K562 (cell line): ENCODE measurements at places on chromosomes 1 and 21. TPM values are rescaled to one million over a fixed set of nuclear protein-coding genes. Genes with fewer than 3 reads are reported as not detected.

The LRRIQ3 gene
- polyA plus RNA-seq, result 0.38 and 0.91 TPM in 2 replicates

DNA sequence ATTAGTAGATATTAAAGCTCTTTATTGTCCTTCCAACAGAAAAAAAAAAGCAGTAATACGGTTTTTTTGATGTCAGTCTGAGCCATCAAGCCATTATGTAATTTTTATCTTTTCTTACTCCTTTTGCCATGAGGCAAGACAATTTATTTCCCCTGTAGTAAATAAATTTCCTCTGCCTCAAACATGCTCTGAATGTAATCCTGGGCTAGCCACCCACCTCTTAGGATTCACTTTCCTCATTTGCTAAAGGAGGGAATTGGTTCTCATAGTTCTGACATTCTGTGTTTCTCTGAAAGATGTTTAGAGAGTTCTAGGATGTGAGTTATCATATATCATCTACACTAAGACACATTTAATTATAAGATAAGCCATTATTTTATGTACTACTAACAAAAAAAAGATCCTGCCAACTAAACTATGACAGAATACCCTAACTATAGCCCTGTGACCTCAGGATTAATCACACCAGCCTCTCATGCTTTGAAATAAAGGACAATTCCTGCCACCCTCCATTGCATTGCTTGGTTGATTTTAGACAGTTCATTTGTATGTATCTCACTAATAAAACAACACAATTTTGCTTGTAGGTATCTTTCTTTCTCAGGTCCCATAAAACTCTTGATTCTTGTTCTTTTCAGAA lies 34.0 kb upstream of the RAP1A start:
- DNase-seq, result no peak

DNA sequence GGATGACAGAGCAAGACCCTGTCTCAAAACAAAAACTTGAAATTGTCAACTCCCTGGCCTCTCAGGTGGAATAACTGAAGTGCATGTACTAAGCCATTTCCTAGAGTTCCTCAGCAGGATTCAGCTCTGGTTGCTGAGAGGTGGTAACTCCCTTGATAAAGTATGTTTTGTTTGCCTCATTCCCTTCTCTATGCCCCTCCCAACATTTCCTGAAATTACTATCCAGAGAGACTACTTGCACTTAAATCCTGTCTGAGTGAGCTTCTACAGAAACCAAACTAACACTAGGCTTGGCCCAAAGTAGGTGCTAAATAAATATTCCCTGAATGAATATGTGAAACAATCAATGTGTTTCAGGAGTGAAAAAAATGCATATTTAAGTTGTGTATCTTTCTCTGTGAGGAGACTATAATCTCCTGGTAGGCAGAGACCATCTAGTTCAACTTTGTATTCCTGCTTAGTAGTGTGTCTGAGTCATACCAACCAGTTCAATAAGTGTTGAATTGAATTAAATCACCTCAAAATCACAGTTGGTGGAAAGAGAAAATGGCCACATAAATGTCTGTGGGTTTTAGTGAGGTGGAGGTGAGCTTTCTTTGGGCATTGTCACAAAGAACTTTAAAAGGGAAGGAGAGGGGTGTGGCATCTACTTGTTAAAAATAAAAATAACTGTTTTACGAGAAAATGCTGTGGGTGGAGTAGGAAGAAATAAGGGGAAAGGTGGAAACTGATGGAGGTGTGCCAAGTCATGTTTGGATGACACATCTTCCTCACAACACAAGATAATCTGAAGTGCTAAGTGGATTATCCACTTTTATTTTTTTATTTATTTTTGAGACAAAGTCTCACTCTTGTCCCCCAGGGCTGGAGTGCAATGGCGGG lies 12.6 kb downstream of the RIMKLA start:
- no peak for DNase-seq

DNA sequence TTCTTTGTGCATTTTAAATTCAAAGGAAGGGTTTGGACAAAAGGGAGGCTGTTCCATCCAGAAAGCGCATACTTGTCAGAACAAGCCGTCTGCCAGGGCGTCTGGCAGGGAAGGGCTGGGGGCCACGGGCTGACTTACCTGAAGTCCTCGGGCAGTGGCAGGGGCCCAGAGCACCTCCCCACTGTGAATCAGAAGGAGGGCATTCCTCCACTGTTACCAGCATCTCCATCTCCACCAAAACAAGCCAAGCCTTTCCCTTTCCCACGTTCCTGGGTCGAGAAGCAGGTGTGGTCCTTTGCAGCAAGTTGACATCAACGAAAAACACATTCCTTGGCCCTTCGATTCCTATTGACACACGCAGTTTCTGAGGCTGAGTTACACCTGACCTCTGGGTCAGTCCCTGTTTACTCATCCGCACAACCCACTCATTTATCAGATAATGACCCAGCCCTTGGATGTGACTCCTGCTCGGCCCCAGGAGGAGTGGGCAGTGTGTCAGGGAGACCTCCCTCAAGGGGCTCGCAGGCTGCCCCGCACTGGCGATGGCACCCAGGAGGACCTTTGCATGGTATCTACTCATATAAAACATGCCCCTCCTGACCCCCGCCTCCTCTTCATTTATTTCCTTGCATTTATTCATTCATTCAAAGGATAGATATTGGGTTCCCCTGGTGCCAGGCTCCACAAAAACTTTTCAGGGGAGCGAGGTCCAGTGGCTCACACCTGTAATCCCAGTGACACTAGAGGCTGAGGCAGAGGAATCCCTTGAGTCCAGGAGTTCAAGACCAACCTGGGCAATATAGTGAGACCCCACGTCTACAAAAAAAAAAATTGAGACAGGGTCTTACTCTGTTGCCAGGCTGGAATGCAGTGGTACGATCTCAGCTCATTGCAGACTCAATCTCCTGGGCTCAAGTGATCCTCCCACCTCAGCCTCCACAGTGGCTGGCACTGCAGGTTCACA lies 60.2 kb downstream of the TOMM20 start:
- DNase-seq, result peak; percentile 60

The NHLH1 gene
- polyA plus RNA-seq, result 1.3 and 1.4 TPM in 2 replicates

- peak; percentile 71 for DNase-seq
Observed at GRCh38 chr1:155978973-155979429, 654 bp upstream of the ARHGEF2 start.

The IVL gene
- not detected in 2 replicates for polyA plus RNA-seq

DNA sequence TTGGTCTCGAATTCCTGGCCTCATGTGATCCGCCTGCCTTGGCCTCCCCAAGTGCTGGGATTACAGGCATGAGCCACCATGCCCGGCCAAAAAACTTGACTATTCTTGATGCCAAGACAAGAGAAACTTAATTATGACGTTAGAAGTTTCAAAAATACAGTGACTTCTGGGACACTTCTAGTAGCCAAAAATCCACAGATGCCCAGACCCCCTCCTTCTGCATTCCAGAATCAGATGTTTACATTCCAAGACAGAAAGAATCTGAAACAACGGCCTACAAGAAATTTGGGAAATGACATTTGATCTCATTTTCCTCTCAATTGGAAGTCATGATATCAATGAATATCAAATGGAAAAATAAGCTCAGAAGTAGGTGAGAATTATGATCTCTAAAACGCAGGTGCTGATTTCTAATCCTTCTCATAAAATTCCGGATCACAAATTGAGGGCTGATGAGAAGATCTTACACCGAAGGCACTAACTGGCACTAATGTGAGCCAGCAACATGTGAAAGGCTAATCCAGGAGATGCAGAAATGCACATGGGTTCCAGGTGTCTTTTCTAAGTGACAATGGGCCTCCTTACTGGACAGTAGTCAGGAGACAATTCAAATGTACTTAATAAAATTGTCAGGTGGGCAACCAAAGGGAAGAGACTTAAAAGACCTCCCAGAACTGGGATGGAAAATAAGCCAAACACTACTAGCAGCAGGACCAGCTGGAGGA lies 5.5 kb downstream of the RAB29 start:
- DNase-seq, result no peak

DNA sequence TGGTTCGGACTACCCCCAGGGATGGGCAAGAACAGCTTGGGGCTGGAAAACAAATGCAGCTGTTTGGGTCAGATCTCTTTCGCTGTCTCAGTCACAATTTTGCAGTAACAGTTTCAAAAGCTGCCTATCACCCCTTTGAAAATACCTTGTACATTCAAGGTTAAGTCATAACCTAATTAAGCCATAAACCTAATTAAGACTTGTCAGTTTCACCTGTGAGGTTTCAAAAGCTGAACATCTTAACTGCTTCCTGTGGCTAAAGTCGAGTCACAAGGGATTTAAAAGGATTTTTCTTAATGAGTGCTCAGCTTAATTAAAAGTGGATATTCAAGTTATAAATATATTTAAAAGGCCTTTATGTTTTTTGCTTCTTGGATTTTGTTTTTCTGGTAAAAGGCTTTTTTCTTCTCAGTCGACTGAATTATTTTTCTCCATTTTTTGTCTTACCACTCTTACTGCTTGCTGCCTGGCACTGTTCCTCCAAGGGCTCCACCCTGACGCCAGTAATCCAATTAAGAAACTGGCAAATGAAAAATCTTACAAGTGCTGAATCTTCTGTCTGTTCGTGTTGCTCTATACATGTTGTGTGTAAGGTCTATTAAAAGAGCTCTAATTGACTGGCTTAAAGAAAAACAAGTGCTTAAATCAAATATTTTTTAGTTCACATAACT lies 31.3 kb downstream of the CBR1 start:
- no peak for DNase-seq

The OR10Z1 gene
- 0.01 and 0.08 TPM in 2 replicates for polyA plus RNA-seq

GRCh38 chr1:147168626-147169058 lies 3.6 kb downstream of the PRKAB2 start:
- no peak for DNase-seq

DNA sequence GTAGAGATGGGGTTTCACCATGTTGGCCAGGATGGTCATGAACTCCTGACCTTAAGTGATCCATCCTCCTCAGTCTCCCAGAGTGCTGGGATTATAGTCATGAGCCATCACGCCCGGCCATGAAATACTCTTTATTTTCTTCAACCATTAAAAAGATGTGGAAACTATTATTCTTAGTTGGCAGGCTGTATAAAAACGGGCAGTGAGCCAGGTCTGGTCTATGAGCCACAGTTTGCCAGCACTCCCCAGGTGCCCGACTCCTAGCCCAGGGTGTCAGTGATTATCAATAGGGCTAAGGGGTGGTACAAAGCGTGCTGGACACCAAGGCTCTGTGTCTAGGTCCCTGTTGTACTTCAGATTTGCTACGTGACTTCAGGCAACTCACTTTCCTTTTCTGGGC lies 3.7 kb upstream of the TMEM61 start:
- DNase-seq, result no peak

DNA sequence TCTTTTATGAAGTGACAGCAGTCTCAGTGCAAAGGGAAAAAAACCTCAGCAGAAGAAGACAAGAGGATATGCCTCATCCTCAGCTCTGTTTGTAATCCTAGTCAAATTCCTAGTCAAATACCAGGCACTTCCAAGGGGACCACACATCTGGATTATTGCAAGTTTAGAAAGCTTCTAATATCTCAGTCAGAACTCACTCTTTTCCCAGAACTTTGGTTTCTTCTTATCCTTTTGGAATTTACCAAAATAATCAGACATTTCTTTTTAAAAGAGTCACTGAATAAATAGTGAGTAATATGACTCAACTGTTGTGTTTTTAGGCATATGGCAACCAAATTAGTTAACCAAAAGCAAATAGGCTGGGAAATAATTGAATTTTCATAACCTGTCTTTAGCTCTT lies 47.8 kb downstream of the PRRX1 start:
- DNase-seq, result no peak

The IFNAR2 gene
- polyA plus RNA-seq, result 19.3 and 23.5 TPM in 2 replicates

The RNU1-2 gene
- not detected in 2 replicates for polyA plus RNA-seq

- no peak for DNase-seq
Observed at GRCh38 chr1:173410133-173410793, 66.9 kb upstream of the PRDX6 start.

DNA sequence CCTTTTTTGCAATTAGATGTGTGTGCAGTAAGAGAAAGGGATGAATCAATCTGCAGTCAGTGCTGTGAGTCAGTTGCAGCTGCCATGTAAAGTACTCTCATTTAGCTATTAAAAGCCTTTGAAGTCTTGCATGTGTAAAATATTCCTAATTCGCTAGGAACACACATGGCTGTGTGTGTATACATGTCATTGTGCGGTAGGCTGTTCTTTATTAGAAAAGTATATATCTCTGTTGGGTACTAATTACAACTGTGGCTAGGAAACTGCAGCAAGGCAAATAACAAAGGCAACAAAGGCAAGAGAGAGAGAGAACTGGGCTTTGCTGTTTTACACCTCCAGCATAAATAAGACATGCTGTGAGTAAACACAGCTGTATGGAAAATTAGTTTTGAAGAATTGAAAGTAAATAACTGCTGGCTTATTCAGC lies 41.7 kb downstream of the EPB41 start:
- DNase-seq, result no peak

DNA sequence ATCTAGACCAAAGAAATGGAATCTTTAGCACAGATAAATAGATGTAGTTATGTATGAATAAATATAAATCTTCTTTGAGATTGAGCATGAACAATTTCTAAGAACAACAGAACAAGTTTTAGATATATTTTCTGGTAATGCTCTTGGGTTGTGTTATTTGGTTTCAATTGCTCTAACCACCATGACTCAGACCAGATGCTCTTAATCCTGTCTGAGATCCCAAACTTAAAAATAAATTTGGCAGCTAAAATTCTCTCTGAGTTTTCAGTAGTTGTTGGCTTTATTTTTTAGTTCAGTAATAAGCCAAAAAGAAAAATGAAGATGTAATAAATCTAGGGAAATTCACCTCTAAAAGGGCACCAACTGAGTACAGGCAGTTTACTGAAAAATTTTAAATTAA lies 1693.4 kb downstream of the NCAM2 start:
- DNase-seq, result no peak

DNA sequence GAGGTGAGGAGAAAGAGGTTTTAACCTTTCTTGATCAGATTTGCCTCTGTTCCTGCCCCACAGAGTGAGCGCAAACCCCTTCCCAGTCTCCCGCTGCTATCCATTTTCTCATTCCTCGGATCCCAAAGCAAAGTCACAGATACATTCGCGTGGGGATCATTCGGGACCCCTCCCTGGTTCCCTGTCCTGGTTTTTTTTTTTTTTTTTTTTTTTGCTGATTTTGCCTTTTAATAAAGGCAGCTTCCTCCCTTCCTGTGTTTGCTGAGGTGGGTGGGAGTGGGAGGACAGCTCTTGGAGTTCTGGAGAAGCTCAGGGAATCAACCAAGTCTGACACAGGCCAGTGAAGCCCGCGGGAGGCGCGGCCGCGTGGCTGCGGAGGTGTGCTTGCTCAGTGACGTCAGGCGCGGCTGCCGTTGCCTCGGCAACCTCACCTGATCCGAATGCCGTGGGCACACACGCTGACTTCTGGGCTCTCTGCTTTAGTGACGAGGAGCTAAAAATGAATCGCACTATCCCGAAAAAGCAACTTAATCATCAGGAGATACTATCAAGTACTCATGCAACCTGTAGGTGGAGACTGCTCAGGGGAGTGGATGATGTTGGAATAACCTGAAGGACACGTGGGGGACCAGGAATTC lies 106.4 kb downstream of the TBX19 start:
- DNase-seq, result no peak

The FCRLB gene
- 2.1 and 4.6 TPM in 2 replicates for polyA plus RNA-seq

The DENND1B gene
- 2.9 TPM in 2 replicates for polyA plus RNA-seq
